ENCODE measurements at places on chromosomes 12 and 14.

GRCh38 chr12:102484428-102484958 is 4.1 kb upstream of the IGF1 start:
- no peak for DNase-seq

DNA sequence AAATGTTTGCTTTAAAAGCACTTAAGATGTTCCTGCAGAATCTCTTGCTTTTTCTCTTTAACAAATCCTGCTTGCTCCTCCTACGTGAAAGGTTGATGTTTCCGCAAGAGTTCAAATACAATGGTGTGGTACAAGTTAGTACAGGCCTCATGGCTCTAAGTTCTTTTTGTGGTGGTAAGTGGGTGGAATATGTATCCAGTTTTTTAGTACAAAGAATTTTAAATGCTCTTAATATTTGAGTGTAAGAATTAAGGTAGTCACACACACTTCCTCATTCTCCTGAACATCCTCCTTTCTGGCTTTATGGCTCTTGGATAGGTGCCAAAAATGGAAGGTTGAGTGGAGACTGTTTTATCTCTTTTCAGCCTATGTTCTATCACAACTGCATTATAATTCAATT is 1.8 kb downstream of the OTOGL start:
- no peak for DNase-seq

- no peak for DNase-seq
These were observed 208.0 kb downstream of the SLC41A2 start for GRCh38 chr12:104750061-104750460.

DNA sequence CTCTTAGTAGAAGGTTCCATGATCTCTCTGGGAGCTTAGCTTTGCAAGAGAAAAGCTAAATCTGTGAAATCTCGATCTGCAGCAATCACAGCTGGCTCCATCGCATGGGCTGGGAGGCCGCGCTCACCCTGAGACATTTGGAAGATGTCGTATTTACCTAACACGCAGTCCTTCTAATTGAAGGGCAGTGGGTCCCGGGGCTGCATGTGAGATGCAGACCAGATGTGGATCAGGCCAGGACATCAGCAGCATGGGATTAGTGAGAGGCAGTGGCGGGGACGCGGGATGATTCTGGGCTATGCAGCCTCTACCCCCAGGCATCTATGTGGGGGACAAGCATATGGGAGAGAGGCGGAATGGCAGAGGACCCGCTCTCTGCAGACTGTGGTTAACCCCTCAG is 312.4 kb upstream of the RTL1 start:
- DNase-seq = peak; percentile 73

- DNase-seq = no peak
These were observed 56.6 kb downstream of the ZFYVE21 start for GRCh38 chr14:103772078-103772712.

DNA sequence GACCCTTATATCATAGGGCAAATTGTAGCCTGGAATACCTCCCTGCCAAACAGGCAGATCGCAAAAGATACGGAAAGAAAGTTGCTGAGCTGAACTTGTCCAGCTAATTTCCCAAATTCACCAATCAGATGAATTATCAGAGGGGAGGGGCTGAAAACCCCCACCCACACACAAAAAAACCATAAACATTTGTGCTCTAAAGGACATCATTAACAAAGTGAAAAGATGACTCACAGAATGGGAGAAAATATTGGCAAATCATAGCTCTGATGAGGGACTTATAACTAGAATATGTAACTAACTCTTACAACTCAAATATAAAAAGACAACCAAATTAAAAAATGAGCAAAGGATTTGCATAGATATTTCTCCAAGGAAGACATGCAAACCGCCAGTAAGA is 36.3 kb downstream of the PTHLH start:
- DNase-seq = no peak

DNA sequence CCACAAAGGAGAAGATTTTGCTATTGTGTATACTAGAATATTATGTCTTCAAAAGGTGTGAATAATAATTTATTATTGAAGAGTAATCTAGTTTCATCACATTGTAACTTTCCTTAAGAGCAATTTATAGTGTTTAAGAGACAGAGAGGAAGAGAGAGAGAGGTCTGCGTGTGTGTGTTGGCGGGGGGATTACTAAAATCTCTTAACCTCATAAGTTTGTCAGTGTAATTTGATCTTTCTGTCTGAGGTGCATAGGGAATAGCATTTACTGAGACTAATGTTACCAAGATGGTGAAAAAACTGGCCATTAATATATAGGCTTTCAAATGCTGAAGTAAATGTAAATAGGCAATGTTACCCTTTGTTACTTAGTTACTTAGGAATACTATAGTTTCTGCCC is 48.2 kb upstream of the BTG1 start:
- no peak for DNase-seq

- DNase-seq = no peak
These were observed 104.7 kb downstream of the ZNF664 start for GRCh38 chr12:124077701-124078100.

DNA sequence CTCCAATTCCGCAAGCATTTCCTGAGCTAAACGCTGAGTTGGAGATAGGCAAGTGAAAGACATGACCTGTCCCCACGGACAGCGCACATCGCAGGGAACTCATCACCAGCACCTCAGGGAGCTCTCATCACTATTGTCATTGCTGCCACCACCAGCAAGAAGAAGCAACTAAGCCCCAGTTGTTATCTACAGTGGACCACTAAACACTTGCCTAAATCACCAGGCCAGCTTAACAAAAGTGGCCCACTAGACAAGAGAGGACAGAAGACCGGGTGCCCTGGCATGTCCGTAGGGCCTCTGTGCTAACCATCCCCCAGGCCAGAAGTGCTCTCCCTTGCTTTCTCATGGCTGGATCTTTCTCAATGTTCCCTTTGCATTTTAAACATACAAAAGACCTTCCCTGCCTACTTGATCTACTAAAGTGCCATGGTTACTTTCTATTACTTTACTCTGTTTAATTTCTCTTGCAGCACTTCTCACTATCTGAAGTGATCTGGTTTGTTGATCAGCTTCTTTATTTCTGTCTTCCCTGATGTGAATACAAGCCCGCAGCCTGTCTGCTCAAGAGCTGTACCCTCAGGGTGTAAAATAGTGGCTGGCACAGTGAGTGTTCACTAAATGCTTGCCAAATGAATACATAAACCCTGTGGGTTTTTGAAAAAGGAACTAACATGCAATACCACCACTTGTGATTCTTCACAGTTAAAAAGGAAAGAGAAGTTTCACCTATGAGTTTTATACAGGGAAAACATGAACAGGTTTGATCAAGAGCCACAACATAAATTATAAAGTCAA is 60.9 kb upstream of the RFLNA start:
- no peak for DNase-seq

DNA sequence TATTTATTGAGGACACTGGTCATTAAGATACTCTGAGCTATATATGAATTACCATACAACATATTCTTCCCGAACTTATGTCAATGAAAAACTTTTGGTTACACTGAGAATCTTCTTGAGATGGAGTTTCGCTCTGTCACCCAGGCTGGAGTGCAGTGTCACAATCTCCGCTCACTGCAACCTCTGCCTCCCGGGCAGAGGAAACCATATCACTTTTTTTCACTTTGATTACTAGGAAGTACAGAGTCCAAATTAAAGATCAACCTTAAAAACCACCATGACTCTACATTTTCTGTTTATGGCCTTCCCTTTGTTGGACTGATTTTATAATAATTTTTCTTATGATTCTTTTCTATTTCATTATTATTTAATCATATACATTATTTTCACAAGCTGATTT is 336.5 kb downstream of the FSCB start:
- DNase-seq = peak; percentile 64

DNA sequence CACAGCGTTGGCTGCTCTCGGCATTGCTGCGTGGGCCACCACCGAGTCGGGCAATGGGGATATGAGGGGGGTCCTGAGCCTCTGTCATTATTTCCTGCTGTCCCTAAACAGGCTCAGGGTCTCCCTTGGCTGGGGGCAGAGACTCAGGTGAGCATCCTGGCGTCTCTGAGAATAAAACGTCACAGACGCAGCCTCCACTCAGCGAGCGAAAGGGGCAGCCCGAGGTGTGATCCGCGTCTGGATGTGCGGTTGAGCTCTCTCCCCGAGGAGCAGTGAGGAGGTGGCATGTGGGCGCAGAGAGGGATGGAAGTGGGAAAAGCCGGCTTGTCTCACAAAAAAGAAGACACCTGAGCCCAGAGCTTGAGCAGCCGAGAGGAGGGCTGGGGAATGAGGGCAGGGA is 62.6 kb downstream of the GALNT9 start:
- no peak for DNase-seq

GRCh38 chr12:80643961-80644360 is 63.5 kb upstream of the MYF6 start:
- DNase-seq = no peak

DNA sequence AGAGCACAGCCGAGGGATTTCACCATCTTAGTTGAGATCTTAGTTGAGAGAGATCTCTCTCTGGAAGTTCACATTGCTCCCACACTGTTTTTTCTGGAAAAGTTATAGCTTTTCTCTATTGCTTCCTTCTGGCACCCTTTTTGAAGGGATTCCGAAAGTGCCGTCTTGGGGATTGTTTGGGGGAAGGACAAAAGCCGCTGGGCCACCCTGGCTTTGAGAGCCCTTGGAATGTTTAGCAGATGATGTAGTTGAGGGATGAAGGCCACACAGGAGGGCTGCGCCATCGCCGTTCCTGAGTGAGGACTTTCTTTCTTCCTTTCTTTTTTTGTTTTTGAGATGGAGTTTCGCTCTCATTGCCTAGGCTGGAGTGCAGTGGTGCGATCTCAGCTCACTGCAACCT is 17.7 kb downstream of the PLEKHG3 start:
- no peak for DNase-seq

- no peak for DNase-seq
These were observed 95.9 kb downstream of the OTOGL start for GRCh38 chr12:80195074-80195726.

DNA sequence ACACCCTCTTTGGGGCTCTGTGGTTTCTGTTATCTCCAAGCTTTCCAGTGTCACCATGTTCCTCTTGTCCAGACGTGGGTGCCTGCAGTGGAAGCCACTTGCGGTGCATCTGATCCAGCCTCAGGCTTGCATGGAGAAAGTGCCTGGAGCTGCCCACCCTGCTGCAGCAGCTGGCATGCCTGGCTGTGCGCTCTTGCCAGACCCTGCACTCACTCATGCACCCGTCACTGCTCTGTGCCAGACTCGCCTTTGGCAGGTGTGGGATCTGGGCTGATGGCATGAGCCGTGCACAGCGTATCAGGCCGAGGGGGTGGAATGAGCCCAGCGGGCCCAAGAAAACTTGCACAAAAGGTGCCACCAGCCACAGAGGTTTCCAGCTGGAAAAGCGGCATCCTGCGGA is 105.1 kb downstream of the MNAT1 start:
- no peak for DNase-seq

DNA sequence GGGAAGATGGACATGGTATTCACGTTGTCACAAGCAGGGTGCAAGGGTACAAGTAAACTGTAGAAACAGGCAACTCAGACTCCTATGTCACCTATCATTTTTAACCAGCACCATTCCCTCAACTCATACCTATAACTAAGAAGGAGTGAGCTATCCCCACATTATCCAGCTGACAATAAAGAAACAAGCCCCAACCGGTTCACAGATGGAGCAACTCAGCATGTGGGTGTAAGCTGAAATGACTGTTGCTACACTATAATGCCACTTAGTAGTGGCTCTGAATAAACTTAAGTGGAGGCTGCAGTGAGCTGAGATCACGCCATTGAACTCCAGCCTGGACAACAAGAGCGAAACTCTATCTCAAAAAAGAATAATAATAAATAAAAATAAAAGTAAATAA is 829.5 kb upstream of the MDGA2 start:
- no peak for DNase-seq

- no peak for DNase-seq
These were observed 1.6 kb downstream of the ZFYVE26 start for GRCh38 chr14:67814821-67815220.

- no peak for DNase-seq
These were observed 203.1 kb downstream of the ETNK1 start for GRCh38 chr12:22828066-22828465.

DNA sequence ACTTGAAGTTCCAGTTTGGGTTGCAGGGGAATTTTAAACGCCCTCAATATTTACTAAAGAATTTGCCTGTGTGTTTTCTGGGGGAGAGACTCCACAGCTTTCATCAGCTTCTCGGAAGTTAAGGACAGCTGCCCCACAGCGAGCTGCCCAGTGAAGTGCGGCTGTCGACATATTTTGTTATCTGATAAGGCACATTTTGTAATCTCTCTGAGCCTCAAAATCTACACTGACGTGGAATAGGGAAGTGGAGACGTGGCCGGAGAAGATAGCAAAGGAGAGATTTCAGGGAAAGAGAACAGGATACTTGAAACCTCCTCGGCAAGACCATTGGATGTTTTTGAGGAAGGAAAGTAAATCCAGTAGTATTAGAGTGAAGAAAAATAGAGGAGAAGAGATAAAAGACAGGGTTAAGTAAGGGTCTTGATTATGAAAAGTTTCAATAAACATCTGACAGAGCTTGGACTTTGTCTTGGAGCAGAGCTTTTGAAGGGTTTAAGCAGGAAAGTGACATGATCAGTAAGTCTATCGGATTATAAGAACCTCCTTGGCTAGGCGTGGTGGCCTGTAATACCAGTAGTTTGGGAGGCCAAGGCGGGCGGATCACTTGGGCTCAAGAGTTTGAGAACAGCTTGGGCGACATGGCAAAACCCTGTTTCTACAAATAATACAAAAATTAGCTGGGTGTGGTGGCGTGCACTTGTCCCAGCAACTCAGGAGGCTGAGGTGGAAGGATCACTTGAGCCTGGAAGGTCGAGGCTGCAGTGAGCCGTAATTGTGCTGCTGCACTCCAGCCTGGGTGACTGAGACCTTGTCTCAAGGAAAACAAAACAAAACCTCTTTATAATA is 1.1 kb downstream of the POLR3B start:
- DNase-seq = no peak

GRCh38 chr12:111270239-111270638 is 98.7 kb downstream of the PHETA1 start:
- DNase-seq = no peak

DNA sequence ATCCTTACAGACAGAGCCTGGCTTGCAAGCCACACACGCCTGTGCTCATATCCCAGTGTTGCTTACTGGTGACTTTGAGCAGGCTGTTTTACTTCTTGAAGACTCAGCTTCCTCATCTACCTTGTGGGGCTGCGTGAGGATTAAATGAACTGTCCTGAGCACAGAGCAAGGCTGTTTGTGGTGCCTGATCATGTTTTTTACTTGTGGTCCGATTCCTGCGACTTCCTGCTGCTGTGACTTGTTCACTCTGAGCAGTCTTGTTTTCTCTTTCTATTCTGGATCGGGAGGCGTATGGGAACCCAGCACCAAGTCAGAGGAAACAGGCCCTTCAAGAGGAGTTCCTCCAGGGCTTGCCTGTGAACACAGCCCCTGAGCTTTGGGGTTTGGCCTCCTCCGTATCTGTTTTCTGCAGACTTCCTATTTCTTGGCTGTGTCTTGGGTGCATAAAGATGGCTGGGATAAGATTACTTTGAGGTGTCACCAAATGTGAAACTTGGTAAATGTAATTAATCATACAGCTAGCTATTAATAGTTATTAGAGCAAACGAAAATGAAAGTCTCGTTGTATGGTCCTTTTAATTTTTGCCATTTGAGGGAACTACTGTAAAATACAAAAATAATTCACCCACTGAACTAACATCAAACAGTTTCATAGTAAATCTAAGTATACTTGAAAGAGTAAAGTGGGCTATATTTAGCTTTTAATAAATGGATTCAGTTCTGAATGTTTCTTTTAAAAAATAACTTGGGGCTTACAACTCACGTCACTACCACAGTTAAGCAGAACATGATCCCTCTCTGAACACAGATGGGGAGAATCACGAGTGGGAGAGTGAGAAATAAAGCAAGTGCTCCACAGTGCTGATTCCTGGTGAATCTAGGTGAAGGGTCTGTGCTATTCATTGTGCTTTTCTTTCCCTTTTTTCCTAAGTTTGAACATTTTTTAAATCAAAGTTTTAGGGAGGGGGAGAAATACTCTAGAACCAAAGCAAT is 251.5 kb downstream of the FOXN3 start:
- no peak for DNase-seq

All from large intestine (tissue), 12 donors.